Effector CD8-positive, alpha-beta T cell (primary cell): ENCODE measurements at places on chromosomes 7 and 10.

DNA sequence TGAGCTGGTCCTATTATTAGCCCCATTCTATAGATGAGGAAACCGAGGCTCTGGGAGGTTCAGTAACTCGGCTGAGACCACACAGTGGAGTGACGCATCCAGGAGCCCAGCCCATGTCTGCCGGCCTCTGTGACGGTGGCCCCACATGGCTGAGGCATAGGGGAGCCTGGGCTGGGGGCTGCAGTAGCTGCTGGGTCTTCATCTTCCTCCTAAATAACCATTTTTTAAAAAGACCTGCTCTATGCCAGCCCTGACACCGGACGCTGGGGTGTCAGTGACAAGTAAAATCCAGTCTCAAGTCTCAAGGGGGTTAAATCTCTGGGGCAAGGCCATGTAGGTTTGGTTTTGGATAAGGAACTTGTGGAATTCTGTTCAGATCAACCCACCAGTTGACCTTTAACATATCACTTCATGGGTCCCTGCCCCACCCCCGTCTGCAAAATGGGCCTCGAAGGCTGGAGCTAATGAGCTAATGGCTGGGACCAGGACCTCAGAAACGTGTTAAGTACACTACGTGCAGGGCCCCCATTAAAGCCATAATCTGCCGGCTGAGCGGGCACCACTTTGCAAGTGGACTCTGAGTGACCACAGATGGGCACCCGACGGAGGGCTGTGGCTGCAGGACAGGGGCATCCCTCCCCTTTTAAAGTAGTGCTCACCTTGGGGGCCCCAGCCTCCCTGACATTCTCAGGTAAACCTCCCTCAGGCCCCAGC is 136.5 kb upstream of the UNC5B start:
- DNase-seq = no peak

- no peak for DNase-seq
Observed at GRCh38 chr10:3468919-3469638, 296.5 kb upstream of the PITRM1 start.

DNA sequence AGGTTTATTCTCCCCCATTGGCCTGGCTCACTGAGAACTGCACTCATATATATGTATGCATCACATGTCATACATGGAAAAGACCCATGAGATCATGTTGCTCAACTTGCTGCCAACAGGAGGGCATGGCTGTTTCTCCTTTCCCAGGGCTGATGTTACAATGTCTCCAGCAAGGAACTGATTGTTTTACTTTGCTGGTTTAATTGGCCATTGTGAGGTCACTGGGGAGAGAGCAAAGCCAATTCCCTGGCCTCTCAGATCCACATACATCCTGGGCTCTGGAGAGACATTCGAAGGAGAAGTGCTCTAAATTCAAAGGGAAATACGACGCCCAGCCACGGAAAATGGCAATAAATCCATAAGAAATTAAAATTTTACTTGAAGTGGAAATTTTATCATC is 287.8 kb downstream of the WDR11 start:
- no peak for DNase-seq

DNA sequence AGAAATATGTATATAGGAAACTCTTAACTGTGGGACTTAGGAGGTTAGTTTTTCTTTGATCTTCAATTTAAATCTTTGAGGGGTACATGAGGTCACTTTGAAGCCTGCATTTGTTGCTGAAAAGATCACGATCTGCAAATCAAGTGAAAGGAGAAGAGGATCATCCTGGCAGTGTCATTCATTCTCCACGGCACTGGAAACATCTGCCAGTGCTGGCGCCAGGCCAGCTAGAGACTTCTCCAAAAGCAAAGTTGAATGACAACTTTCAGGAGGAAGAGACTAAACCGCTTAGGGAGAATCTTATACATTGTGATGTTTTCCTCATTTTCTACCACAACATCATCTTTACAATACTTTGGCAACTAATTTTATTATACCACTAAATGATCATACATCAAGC is 42.5 kb downstream of the MRC1 start:
- no peak for DNase-seq

DNA sequence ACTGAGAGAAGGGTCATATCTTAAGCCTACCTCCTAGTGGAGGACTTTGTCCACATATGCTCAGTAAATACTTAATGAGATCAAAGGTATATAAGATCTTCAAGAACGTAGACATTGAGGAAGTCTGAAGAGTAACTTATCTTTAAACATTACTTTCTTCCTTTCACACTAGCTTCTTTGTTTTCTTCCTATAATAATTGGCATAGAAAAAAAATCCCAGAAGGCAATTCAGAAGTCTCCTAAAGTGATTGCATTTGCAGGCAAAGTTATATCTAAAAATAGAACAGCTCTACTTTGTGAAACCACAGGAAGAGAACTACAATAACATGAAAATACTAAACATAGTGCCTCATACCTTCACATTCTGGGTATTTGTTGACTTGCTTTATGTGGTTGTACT is 150.4 kb downstream of the PPP1R3A start:
- no peak for DNase-seq

DNA sequence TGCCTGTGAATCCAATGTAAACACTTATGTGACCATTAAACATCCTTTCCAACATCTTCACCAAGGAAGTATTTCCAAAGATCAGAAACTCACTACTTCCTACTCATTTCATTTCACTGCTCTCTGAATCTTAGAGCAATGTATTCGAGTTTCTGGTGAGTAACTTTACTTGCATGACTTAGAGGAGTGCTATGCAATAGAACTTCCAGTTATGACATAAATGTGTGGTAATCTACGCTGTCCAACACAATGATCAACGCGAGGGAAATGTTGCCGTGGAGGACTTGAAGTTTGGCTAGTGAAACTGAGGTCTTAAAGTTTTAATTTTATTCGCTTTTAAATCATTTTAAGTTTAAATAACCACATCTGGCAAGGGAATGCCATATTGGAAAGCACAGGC is 1326.3 kb downstream of the XPNPEP1 start:
- no peak for DNase-seq

DNA sequence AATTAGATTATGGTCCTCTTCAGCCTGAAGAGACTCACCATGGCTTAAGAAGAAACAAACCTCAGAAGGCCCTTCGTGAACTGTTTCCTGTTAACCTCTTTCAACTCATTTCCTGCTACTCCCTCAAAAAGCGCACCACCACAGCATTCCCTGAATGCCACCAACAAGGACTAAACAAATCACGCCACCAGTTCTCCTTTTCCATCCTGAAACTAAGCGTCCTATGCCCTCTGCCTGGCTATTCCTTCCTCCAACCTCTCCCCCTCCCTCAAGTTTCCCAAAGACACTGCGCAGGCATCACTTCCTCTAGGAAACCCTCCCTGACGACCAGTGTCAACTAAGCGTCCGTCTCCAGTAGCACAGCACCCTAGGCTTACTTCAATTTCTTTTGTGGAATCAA is 12.0 kb downstream of the YWHAG start:
- DNase-seq = no peak

- DNase-seq = no peak
Observed at GRCh38 chr7:36088966-36089365, 64.1 kb upstream of the EEPD1 start.

- DNase-seq = no peak
Observed at GRCh38 chr7:36920433-36920832, 196.1 kb upstream of the AOAH start.

- DNase-seq = no peak
Observed at GRCh38 chr10:113553149-113553548, 296 bp downstream of the HABP2 start.

- DNase-seq = no peak
Observed at GRCh38 chr10:47046321-47047126, 135.3 kb downstream of the PTPN20 start.

- DNase-seq = no peak
Observed at GRCh38 chr7:7820939-7821338, 102.5 kb upstream of the RPA3 start.

- DNase-seq = no peak
Observed at GRCh38 chr10:93553482-93554315, 12.8 kb upstream of the FFAR4 start.

DNA sequence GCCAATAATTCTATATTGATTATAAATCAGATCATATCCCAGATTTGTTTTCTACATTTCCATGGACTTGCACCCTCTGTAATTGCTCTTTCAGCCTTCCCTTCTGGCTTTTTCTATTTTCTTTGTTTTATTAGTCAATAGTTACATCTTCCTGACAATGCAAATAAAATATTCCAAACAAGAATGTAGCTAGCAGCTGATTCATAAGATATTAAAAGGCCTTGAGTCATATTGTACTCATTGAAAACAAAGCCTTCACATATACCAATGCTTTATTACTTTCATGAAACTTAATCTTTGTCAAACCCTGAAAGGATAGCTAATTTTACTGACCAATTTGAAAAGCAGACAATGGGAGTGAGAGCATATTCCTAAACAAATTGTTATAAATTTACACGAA is 10.7 kb upstream of the SFMBT2 start:
- DNase-seq = no peak

DNA sequence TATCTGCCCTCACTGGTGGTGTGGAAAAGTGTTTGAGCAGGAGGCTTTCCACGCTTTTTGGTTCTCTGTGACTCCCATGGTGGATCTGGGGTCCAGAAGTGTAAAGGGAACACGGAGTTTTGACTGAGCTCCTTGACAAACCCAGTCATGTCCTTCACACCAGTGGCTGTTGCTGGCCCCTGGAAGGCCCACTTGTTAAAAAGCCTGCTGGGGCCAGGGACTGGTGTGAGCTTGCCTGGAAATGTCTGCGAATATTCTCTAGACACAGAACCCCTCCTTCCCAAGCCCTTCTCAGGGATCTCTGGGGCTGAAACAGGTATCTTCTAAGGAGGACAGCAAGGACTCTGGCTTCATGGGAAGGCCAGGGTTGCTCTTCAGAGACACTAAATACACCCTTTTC is 343.0 kb downstream of the TCERG1L start:
- no peak for DNase-seq

GRCh38 chr7:66743920-66744319 is 3.4 kb downstream of the RABGEF1 start:
- no peak for DNase-seq

DNA sequence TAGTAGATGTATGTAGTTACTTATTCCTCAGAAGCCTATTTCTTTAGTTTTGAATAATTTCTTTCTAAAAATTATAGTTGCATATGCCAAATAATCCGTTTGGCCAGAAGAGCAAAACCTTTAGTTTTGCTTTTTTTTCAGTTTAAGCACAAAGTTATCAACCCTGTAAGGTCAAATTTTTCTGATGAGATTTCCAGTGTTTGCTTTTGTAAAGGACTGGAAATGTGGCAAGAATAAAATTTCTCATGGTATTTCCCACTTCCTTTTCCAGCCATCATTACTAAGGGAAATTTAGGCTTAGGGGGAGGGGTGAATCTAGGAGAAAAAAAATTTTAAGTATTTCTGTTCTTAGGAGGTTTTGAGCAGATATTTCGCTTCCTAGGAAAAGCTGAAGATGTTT is 7.6 kb downstream of the CALD1 start:
- DNase-seq = no peak

GRCh38 chr10:98323221-98324164 is 55.5 kb upstream of the LOXL4 start:
- DNase-seq = no peak

- no peak for DNase-seq
Observed at GRCh38 chr10:110107887-110108286, 99.5 kb upstream of the MXI1 start.

DNA sequence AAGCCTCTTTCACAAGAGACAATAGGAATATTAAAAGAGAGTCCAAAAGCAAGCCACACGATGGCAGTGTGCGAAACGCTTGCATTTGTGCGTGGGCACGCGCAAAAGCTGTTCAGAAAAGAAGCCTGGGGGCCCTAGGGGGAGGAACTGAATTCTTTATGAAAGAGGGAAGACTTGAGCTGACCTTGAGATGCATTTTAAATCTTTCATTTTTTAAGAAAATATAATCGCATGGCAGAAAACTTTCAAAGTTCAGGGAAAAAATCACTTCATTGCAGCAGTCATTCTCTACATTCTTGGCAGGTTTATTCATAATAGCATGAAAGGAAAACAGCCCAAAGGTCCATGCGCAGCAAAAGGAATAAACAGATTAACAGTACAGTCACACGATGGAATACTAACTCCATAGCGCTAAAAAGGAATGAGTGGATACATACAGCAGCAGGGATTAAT is 206.5 kb upstream of the PRKCQ start:
- no peak for DNase-seq
